ENCODE measurements at places on chromosomes 11 and 22. TPM values are rescaled to one million over a fixed set of nuclear protein-coding genes. Genes with fewer than 3 reads are reported as not detected.

MAP6 gene
- total RNA-seq: 3.0 TPM

TRIM66 gene
- total RNA-seq: 6.4 TPM

FBLN1 gene
- total RNA-seq: 256 TPM

CSTF3 gene
- total RNA-seq: 16.4 TPM

MFRP gene
- total RNA-seq: not detected

RIBC2 gene
- total RNA-seq: 0.97 TPM

OR52E4 gene
- total RNA-seq: not detected

C1QTNF6 gene
- 10.6 TPM for total RNA-seq

SAA1 gene
- 0.43 TPM for total RNA-seq

XKR3 gene
- total RNA-seq: not detected

CCDC86 gene
- total RNA-seq: 13.5 TPM

IGSF22 gene
- under 0.01 TPM for total RNA-seq
